Right hindlimb (tissue), 1 donor: ENCODE measurements at places on chromosomes 12 and 14.

GRCh38 chr14:83975435-83975834 lies 1554.5 kb upstream of the FLRT2 start:
- DNase-seq: no peak

DNA sequence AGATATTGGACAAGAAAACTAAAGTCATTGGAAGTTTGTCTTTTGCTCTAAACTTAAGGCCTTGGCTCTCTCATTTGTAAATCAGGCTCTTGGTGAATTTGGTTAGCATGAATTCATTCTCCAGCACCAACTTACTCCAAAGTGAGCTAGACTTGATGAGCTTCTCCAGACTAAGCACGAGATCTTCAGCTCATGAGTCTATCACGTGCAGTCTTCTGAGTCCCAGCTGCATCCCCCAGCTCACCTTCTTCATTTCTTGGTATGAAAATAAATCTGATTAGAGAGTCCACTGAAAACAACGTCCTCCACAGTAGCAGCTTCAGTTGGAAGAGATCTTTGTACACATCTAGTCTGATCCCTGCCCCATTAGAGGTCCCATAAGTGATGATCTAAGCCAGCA lies 52.5 kb upstream of the DDX11 start:
- DNase-seq: no peak

- no peak for DNase-seq
These were observed 908.8 kb downstream of the VRK1 start for GRCh38 chr14:97705976-97706375.

DNA sequence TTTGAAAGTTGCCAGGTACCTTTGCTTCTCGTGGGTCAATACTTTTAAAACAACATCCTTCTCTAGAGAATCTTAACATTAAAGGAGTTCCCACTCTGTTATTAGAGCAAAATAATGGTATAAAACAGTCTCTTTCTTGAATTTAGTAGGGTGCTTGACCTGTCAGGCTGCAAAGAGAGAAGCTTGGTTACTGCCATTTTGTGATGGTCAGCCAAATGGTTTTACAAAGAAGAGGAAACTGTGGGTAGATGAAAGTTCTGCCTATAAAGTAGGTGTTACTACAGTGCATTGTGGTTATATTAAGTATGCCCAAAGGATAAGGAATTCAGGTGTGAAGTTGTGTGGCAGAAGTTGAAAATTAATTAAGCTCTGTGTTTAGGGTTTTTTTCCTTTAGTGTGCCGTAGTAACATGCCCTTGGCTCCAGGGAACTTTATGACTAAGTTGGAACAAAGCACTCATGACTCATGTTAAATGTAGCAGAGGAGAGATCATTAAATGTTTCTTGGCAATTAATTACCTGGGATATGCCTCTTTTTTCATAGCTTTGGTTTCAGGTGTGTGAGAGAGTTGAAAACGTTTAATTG lies 354.0 kb upstream of the KITLG start:
- no peak for DNase-seq

DNA sequence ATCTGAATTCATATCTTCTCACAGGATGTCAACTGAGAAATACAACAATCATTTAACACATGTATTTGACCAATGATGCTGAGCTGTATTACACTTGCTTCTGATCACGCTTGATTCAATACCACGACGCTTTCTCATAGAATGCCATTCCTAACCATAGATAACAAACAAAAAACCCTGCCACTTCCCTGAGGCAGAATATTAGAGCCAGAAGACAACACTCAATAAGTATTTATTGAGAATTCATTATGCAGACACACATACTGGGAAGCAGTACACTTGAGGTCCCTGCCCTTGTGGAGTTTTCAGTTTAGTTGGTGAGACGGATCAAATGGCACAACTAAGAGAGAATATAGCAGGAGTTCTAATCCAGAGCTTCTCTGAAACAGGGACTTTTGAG lies 32.4 kb downstream of the BLTP3B start:
- DNase-seq: no peak
